ENCODE measurements at places on chromosomes 12 and 14.

DNA sequence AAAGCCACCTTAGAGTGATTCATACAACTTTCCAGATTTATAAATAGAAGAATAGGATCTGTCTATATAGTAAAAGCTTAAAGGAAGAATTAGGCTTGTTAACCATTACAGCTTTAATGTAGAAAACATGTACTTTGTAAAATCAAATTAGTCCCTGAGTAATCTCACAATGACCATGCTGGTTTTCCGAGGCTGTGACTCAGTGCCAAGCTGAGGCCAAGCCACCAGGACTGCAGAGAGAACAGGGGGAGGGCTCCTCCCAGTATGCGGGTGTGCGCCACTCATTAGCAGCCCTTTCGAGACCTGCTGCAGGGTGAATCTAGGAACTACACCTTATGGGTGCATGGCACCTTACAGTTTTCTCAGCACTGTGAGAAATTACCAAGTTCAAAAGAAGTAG lies 167.0 kb downstream of the EFCAB11 start:
- H3K27ac ChIP-seq: no peak overlapping the region
- no peaks in the 10 kb centered on the region for H3K27me3 ChIP-seq
- no peaks in the 10 kb centered on the region for H3K4me1 ChIP-seq
- no peaks in the 10 kb centered on the region for H3K36me3 ChIP-seq
- DNase-seq: no peak

DNA sequence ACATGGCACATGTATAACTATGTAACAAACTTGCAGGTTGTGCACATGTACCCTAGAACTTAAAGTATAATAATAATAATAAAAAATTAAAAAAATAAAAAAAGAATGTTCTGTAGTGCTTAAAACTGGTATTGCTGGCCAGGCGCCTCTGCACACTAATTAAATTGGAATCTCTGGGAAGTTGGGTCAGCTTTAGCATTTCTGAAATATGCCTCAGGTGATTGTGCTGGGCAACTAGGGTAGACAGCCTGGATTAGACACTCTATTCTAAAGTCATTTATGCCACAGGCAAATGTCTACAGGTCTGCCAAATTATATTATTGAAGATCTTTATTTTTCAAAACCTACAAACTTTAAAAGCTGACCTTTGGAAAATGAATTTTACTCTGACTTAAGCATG lies 55.3 kb downstream of the PPM1H start:
- H3K4me1 ChIP-seq: no peaks in the 10 kb centered on the region

DNA sequence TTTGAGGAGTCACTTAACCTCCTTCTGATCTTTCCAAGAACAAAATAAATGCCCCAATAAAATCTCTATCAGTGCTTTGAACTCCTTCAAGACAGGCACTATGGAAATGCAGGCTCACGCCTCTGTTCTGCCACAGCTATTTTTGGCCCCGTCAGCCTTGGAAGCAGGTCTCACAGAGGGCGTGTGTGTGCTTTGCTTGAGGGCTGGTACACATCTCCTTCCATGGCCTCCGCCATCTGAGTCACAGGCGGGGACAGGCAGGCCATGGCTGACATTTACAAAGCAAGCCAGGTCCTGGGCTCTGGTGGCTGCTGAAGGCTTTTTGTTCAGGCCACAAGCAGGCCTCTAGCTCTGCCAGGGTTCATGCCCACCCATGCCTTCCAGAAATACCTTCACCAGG lies 16.0 kb downstream of the PRIMA1 start:
- peaks cover 2% of the 10 kb centered on the region for H3K27me3 ChIP-seq
- H3K27ac ChIP-seq: no peak overlapping the region
- H3K4me3 ChIP-seq: no peak overlapping the region
- H3K4me1 ChIP-seq: no peaks in the 10 kb centered on the region

GRCh38 chr12:47863467-47863866 lies 41.3 kb downstream of the VDR start:
- H3K27ac ChIP-seq: peak overlapping the region; percentile 52
- H3K4me1 ChIP-seq: peaks cover 79% of the 10 kb centered on the region
- H3K27me3 ChIP-seq: no peaks in the 10 kb centered on the region

DNA sequence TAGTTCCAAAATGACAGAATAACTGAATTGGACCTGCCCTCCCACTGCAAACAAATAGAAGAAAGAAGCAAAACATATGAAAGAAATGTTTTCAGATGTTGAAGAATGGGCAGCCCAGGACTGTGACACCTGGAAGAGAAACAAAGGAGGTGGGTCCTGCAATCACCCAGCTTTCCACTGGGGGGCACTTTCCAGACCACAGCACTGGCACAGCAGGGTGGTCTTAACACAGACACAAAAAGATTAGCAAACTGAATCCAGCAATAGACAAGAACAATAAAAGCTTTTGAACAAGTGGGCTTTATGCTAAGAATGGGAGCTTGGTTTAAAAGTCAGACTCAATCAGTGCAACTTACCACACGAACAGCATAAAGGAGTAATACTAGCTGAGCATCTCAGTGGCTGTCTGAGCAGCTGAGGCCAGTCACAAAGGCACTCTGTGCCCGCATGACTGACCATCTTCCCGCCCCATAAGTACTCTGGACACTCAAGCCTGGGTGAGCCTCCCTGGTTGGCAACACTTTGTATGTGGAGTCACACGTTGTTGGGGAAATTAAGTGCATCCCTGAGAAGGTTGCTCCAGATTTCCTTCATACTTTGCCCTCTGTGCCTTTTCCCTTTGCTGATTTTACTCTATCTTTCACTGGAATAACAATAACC lies 27.7 kb downstream of the JKAMP start:
- H3K27me3 ChIP-seq: peaks cover 17% of the 10 kb centered on the region
- no peak overlapping the region for H3K27ac ChIP-seq
- no peaks in the 10 kb centered on the region for H3K4me1 ChIP-seq
- H3K4me3 ChIP-seq: no peak overlapping the region
- peak; percentile 11 for DNase-seq
- H3K36me3 ChIP-seq: no peaks in the 10 kb centered on the region

- H3K4me3 ChIP-seq: peak overlapping the region; percentile 69
- peaks cover 53% of the 10 kb centered on the region for H3K4me1 ChIP-seq
- no peaks in the 10 kb centered on the region for H3K36me3 ChIP-seq
- DNase-seq: no peak
- peak overlapping the region; percentile 80 for H3K27ac ChIP-seq
Observed at GRCh38 chr12:25322918-25323531, 72.3 kb upstream of the KRAS start.

GRCh38 chr14:65333943-65334687 lies 78.4 kb upstream of the FUT8 start:
- peaks cover 63% of the 10 kb centered on the region for H3K4me1 ChIP-seq
- DNase-seq: no peak
- no peaks in the 10 kb centered on the region for H3K27me3 ChIP-seq
- H3K4me3 ChIP-seq: no peak overlapping the region
- H3K36me3 ChIP-seq: peaks cover 19% of the 10 kb centered on the region

GRCh38 chr12:94415066-94415465 lies 44.6 kb downstream of the CEP83 start:
- no peak overlapping the region for H3K4me3 ChIP-seq
- no peak for DNase-seq
- peaks cover 2% of the 10 kb centered on the region for H3K4me1 ChIP-seq

GRCh38 chr14:44505588-44505987 lies 1.5 kb downstream of the FSCB start:
- no peak overlapping the region for H3K4me3 ChIP-seq

DNA sequence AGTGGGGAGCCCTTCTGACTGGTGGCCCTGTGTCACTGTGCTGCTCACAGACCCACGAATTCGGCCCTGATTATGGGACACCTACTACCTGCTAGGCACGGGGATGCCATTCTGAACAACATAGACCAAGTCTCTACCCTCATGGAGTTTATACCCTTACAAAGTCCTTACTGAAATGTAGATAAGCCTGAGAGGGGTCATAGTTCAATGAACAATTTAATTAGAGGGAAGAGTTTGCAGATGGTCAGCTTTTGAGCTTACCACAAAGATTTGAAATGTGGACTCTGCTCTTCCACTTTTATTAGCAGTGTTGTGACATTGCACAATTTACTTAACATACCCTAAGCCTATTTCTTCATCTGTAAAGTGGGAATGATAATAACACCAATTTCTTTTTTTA lies 161.1 kb downstream of the MYRFL start:
- H3K4me1 ChIP-seq: no peaks in the 10 kb centered on the region
- H3K4me3 ChIP-seq: no peak overlapping the region
- H3K36me3 ChIP-seq: no peaks in the 10 kb centered on the region
- H3K27me3 ChIP-seq: no peaks in the 10 kb centered on the region
- DNase-seq: no peak

DNA sequence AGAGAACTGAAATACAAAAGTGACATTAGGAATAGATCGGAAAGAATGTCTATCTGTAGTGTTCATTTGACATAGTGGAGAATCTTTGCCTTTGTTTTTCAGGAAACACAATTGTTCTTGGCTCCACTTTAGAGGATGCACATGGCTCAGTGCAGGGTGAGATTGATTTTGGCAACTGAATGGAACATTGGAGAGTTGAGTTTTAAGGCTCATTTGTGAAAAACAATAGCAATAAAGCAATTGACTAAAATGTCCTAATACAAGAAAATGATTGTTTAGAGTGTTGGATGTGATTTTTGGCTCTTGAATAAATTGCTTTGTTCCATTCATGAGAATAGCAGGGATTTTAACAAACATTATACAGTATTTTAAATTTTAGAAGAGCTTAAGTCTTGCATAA lies 116.4 kb downstream of the SLC38A1 start:
- no peak for DNase-seq
- H3K36me3 ChIP-seq: peaks cover 9% of the 10 kb centered on the region
- peaks cover 6% of the 10 kb centered on the region for H3K27me3 ChIP-seq
- no peak overlapping the region for H3K27ac ChIP-seq

GRCh38 chr14:68468437-68469207 lies 324.2 kb downstream of the ZFP36L1 start:
- peak; percentile 44 for DNase-seq
- peak overlapping the region; percentile 70 for H3K27ac ChIP-seq
- no peaks in the 10 kb centered on the region for H3K27me3 ChIP-seq

- no peaks in the 10 kb centered on the region for H3K27me3 ChIP-seq
- H3K36me3 ChIP-seq: peaks cover 25% of the 10 kb centered on the region
- H3K4me1 ChIP-seq: peaks cover 9% of the 10 kb centered on the region
Observed at GRCh38 chr12:126761420-126761819, 1505.5 kb upstream of the TMEM132C start.

DNA sequence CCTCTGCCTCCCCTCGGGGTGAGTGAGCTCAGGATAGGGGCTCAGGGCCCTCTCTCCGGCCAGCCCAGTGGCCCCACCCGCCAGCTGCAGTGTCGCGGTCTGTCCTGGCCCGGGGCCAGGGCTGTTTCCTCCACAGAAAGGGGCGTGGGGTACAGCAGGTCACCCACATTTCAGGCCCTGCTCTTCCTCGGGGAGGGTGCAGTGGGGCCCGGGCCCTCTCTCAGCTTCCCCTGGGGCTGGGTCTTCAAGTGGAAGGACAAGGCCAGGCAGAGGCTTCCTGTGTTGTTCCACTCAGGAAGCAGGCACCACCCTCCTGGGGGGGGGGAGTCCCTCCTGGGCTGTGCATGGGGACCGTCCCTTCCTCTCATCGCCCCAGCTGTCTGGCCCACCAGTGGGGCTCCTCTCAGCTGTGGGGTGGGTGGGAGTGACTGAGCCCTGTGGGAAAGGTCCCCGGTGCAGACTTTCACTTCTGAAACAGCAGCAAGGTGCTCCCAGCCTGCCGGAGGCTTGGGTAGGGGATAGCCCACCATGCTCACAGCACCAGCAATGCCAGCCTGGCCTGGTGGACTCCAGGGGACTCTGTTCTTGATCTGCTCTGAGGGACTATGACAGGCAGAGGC lies 3.7 kb downstream of the GPR132 start:
- peak; percentile 80 for DNase-seq
- peaks cover 80% of the 10 kb centered on the region for H3K4me1 ChIP-seq
- peak overlapping the region; percentile 87 for H3K4me3 ChIP-seq
- no peaks in the 10 kb centered on the region for H3K27me3 ChIP-seq
- H3K27ac ChIP-seq: peak overlapping the region; percentile 84

- peak; percentile 62 for DNase-seq
- H3K27me3 ChIP-seq: no peaks in the 10 kb centered on the region
- peaks cover 78% of the 10 kb centered on the region for H3K4me1 ChIP-seq
- H3K4me3 ChIP-seq: peak overlapping the region; percentile 82
- H3K27ac ChIP-seq: peak overlapping the region; percentile 98
Observed at GRCh38 chr14:50082308-50082742, 34.0 kb downstream of the VCPKMT start.

DNA sequence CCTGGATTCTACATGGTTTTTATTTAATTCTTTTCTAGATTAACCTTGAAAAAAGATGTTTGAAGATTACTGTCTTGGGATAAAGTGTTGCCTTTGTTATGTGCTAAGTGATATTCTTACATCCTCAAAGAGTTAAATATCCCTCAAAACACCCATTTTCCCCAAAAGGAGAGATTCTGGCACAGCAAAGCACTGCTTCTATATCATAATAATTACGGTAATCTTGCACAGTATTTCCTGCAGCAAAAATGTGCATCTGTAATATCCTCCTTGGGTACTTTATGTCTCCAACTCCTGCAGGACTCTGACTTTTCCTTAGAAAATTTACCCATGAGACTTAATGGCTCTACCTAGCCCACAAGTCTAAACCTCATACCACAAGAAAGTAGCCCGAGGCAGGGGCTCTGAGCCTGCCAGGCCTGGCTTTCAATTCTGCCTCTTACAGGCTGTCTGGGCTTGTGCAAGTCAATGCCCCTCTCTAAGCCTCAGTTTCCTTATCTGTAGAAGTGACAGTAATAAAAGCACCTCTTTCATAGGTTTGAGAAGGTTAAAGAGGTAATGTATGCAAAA lies 45.8 kb downstream of the SVOP start:
- no peaks in the 10 kb centered on the region for H3K27me3 ChIP-seq
- no peak for DNase-seq
- no peak overlapping the region for H3K27ac ChIP-seq
- H3K4me1 ChIP-seq: no peaks in the 10 kb centered on the region
- H3K4me3 ChIP-seq: no peak overlapping the region
- no peaks in the 10 kb centered on the region for H3K36me3 ChIP-seq

- H3K27me3 ChIP-seq: peaks cover 2% of the 10 kb centered on the region
- no peak overlapping the region for H3K27ac ChIP-seq
- H3K36me3 ChIP-seq: no peaks in the 10 kb centered on the region
- peaks cover 37% of the 10 kb centered on the region for H3K4me1 ChIP-seq
- no peak for DNase-seq
Observed at GRCh38 chr14:61602003-61602732, 93.1 kb upstream of the HIF1A start.

- H3K27ac ChIP-seq: no peak overlapping the region
- peaks cover 28% of the 10 kb centered on the region for H3K36me3 ChIP-seq
- no peaks in the 10 kb centered on the region for H3K4me1 ChIP-seq
- no peak overlapping the region for H3K4me3 ChIP-seq
- no peak for DNase-seq
Observed at GRCh38 chr14:103488071-103488470, 34.6 kb downstream of the CKB start.
